WTC11 (cell line): ENCODE measurements at places on chromosomes 5 and 9.
A peak's percentile ranks its signal among the peaks of the same experiment; 100 is the strongest.

GRCh38 chr5:51371052-51371451 lies 12.2 kb upstream of the ISL1 start:
- DNase-seq: no peak

GRCh38 chr5:25568989-25569625 lies 924.3 kb upstream of the CDH10 start:
- no peak for DNase-seq

GRCh38 chr9:108475813-108476212 lies 380.0 kb downstream of the ACTL7B start:
- no peak for DNase-seq

- no peak for DNase-seq
These were observed 61.0 kb upstream of the C5orf58 start for GRCh38 chr5:170171811-170172210.

DNA sequence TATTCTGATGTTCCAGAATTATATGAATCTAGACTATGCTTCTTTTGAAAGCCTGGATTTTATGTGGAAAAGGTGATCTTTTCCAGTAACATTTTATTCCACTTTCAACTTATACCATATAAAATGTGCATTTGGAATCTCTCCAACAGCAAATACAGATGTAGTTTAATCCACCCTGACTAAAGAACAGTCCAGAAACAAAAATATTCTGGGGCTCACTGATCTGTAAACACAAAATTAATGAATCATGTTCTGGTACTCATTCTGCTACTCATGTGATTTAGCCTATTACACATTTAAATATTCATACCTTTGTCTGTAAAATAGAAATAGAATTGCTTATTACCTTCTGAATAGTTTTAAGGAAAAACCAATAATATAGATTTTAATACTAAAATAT lies 125.8 kb downstream of the ARRDC3 start:
- DNase-seq: no peak

DNA sequence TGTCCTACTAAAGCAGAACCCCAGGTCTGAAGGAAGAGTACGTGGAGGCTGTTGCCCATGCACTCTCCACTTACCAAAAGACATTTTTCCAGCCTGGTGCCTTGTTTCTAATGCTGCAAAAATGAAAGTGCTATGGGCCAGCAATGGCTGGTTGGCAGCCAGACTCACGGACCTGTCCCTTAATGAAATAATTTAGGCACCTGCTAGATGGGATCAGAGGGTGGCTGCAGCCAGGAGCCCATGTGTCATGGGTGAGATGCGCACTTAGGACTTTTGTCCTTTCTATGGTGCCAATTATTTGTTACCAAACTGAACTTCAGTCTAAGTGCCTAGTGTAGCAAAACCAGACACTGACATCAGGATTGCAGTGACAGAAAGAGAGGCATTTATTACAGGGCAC lies 276.3 kb downstream of the YTHDC2 start:
- DNase-seq: no peak

DNA sequence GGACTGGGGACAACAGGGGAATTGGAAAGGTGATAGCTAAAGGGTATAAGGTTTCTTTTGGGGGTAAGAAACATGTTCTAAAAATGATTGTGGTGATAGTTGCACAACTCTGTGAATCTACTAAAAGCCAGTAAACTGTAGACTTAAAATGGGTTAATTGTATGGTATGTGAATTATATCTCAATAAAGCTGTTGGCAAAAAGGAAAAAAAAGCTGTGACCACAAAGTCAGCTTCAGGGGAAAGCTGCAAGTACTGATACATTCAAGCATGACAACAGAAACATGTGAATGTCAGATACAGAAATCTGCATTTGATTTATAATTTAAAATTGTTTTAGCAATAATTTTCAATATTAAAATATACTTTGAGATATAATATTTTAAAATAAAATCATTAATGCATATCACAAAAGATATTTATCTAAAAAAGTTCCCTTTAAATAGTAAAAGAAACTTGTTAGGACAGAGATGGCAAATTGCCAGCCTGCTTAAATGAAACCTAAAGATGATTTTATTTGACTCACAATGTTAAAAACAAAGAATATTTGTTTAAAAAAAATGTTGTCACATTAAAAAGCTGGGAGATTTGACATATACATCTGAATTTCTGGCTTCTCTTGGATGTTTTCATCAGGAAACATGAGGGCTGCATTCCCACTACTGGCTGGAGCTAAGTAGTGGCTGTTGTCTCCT lies 66.0 kb downstream of the TBCA start:
- DNase-seq: no peak

- no peak for DNase-seq
These were observed 770.0 kb upstream of the CDH10 start for GRCh38 chr5:25414742-25415141.

DNA sequence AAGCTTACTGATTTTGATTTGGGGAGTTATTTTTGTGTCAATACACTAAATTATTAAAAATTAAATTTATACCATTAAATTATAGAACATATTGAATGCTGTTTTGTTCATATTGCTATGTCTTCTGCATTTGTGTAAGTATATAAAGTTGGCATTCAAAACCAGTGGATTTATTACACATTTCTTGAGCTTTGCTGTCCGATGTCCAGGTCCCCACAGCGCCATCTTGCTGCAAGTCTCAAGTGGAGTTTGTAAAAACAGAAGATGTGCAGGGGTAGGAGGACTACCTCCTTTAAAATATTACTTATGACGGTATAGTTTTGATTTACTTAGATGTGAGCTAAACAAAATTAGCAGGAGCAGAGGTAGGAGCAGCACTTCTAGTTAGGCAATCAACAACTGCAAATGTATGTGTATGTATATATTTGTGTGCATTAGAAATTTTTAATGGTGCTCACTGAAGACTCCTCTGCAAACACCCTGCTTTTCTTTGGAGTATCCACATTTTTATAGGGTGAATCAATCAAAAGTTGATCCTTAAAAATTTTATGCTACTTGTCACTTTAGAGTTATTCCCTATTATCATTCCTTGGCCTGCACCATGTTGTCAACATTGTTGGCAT lies 37.4 kb downstream of the CPEB4 start:
- peak; percentile 31 for DNase-seq

GRCh38 chr9:23451802-23452418 lies 374.1 kb downstream of the ELAVL2 start:
- DNase-seq: no peak

DNA sequence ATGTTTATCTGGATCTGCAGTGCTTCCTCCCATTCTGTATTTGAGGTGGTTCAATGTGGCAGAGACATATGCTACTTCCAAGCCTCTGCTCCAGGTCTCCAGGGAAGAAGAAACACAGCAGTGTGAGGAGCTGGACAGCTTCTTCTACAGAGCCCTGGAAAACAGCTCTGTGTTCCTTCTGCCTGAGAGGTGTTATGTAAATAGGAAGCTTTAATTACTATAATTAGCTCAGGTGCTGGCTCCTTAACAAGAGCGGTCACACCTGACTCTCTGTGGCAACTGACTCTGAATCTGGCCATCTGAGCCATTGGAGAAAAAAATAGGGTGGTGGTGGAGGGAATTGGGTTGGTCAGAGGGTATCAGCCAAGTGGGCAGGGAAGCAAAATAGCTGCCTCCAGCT lies 332.4 kb upstream of the BRINP1 start:
- no peak for DNase-seq

GRCh38 chr5:100505984-100506670 lies 29.0 kb upstream of the FAM174A start:
- DNase-seq: no peak

- no peak for DNase-seq
These were observed 70.5 kb downstream of the PIK3R1 start for GRCh38 chr5:68285851-68286611.

DNA sequence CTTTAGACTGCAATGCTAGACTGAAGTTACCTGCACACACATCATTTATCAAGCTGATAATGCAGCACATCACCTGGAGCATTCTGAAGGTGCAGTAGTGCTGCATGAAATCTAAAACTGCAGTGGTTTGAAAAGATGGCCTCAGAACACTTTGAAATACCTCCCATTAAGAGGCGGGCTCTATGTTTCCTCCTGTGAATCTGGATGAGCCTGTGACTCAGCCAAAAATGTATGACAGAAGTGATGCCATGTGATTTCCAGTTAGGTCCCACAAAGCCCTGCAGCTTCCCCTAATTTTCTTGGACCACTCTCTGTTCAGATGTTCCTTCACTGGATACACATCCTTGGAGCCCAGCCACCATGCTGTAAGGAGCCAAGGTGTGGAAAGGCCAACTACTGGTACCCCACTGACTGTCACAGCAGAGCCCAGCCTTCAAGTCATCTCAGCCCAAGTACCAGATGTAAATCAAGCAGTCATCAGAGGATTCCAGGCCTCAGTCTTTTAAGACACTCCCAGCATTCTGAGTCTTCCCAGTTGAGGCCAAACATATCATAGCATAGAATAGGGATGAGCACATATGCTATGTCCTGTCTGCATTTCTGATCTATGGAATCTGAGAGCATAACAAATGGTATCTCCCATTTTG lies 27.2 kb upstream of the DEPDC1B start:
- no peak for DNase-seq

DNA sequence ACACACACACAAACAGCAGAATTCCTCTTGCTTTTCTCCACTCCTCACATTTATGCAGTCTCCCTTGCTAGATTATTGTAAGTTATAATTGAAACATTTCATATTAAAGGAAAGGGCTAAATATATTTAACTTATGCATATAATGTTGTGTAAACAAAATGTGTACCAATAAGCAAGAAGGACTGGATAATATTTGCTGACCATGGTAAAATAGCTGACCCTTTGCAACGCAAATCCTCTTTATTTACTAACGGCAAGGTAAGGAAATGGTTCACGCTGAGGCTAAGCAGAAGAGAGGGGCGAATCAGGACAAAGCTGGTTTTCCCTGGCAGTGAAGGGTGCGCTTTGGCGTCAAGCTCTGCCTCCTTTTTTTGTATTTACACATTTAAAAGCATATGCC lies 154.2 kb upstream of the IRX4 start:
- no peak for DNase-seq

GRCh38 chr5:33170411-33170810 lies 270.4 kb upstream of the TARS1 start:
- no peak for DNase-seq

- no peak for DNase-seq
These were observed 144.6 kb upstream of the RPS23 start for GRCh38 chr5:82422751-82423181.

DNA sequence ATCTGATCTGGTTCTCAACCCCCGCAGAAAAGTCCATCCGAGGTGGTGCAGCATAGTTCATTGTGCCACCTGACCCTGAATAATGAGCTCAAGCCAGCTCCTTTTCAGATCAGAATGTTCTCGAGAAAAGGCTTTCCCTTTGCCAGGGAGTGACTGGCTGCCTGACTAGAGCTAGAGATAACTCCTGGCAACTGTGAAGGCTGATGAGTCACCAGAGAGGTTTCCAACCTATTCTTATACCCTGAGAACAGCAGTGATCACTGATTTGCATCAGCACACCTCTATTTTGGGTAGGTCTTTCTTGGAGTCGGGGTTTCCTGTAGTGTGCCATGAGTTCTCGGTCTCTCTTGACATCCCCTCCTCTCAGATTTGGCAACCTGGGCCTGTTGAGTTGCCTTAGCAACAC lies 127.9 kb downstream of the PIK3R1 start:
- no peak for DNase-seq

DNA sequence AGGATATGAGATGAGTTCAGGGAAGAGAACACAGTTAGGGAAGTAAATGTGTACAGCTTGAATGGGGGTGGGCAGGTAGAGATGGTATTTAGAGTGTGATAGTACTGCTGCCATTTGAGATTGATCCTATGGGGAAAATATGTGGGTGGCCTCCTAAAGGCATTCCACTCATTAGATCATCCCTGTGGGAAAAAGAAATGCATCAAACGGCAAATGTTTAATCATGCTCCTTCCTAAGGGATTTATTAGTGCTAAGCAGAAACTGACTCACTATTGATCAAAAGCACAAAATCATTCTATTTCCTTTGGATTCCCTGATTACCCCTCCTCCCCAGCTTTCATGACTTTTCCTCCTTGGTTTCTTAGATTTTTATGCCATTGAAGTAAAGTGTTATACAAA lies 36.4 kb upstream of the SMC5 start:
- no peak for DNase-seq

DNA sequence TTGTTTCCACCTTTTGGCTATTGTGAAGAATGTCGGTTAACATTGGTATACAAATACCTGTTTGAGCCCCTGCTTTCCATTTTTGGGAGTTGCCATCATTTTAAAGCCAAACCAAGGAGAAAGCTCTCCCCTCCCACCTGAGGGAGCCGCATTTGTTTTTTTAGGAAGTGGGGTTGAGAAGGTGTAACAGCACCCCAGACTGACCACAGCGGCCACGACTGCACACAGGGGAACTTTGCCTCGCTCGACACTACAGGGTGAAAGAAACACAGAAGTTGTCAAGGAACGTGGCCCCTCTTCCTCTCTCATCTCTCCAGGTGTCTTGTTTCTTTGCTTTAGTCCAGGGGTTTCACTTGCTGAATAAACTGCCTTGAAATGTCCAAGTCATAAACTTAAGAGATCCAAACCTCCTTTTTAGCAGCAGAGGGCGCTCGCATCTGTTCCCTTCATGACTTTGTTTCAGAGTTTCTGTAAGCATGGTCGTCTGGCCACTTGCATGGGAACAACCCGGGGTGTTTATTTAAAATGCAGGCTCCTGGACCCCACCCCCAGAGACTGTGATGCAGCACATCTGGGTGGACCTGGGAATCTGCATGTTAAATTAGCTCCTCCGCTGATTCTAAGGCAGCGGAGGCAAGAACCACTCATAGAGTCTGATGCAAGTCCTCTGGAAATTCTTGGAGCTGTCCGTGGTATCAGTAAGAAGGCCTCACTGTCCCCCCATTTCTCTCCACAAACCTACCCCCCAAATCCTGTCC lies 2.1 kb upstream of the TTLL11 start:
- peak; percentile 63 for DNase-seq

- DNase-seq: no peak
These were observed 42.1 kb downstream of the FOCAD start for GRCh38 chr9:20726144-20726543.

GRCh38 chr9:126147936-126148870 lies 178.4 kb upstream of the MVB12B start:
- no peak for DNase-seq

- DNase-seq: no peak
These were observed 37.3 kb downstream of the KCTD16 start for GRCh38 chr5:144207875-144208444.

DNA sequence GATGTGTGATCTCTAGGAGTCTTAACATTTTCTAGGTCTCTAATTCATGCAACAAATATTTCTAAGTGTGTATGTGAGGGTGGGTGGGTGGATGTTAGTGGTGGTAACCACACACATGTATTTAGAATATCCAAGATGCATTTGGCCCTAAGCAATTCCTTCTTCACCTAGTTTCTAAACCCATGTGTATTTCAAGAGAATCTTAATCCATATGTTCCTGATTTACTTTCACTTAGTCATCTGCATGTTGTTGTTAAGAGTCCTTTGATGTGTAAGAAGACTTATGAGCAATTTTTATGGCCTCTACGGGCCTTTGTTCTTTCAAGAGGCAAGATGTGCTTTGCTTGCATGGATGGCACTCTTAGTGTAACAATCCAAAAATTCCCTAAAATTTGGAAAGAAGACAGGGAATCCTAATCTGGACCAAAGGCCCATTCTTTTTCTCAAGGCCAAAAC lies 282.6 kb downstream of the SPATA31D1 start:
- DNase-seq: no peak
